Stimulated activated CD8-positive, alpha-beta memory T cell treated with anti-CD3 and anti-CD28 coated beads, Interleukin-15, amount 100 ng/mL, for 24 hours (primary cell): ENCODE measurements at places on chromosomes 7 and 10.

- DNase-seq = no peak
Measured at GRCh38 chr7:78714356-78714755, 739.1 kb downstream of the MAGI2 start.

GRCh38 chr7:99473315-99473596, 566 bp downstream of the ZNF789 start:
- no peak for DNase-seq

- no peak for DNase-seq
Measured at GRCh38 chr7:20447021-20447650, 116.4 kb downstream of the ITGB8 start.

GRCh38 chr7:152891160-152891621, 131.6 kb downstream of the ACTR3B start:
- no peak for DNase-seq

DNA sequence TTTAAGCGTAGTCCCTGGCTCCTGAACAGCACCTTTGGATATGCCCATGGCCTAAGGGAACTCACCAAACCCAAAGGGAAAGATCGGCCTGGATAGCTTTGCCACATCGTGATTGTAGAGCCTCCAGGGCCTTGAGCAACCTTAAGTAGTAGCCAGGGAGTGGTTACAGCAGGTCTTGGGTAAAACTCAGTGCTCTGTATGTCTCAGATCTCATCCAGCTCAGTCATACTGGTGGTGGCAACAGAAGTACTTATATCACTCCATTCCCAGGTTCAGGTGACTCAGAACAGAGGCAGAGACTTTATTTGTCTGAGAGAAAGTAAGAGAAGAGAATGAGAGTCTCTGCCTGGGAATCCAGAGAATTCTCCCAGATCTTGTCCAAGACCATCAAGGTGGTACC, 39.1 kb upstream of the AASS start:
- DNase-seq = no peak

- no peak for DNase-seq
Measured at GRCh38 chr7:30413864-30414263, 64.7 kb downstream of the NOD1 start.

DNA sequence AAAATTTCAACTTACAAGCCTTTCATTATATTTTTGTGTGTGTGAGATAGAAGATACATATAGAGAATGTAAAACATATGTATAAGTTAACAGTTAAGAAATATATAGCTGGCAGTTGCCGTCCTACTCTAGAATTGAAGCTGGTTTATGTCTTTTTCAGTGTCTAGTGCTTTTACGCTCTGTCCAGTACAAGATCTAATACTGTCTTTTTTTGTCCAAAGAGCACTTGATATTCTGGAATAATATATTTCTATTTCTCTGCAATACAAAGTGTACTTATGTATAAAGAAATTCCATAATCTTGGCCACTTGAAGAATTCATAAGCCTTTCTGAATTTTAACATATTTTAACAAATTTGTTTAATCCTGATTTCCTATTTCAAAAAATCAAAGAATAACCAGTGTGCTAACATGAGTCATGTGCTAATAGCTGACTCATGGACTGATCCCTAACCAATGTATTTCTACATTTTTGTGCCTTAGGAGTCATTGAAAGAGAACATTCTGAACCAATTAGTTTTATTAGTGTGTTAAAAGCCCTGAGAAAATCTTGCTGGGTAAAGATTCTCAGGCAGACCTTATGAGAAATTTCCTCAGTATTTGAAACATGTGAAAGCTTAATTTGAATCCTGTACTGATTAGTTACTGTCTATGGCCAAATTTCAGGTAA, 73.2 kb upstream of the CCAR1 start:
- DNase-seq = no peak

DNA sequence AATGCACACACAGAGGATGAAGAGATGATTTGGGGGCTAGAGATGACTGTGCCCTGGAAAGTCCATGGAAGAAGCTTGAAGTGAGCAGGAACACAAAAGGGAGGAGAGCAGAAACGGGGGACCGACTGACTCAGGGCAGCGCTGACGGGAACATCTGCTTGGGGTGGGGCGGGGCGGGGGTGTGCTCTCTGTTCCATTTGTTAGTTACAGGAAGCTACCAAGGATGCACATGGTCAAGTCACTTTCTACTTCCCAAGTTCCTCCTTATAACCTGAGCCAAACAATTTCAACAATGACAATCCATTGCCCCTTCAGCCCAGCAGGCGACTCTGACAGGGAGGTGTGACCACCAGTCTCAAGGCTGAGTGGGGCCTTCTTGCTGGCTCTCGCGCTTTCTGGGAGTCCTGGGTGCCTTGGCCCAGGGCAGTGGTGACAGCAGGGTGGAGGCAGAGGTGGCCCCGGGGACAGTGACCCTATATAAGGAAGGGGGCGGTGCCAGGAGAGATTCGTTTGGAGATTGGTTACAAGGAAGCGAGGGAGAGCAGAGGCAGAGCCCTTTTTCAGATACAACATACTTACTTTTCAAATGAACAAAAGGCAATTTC, 39.6 kb downstream of the CLEC2L start:
- no peak for DNase-seq

DNA sequence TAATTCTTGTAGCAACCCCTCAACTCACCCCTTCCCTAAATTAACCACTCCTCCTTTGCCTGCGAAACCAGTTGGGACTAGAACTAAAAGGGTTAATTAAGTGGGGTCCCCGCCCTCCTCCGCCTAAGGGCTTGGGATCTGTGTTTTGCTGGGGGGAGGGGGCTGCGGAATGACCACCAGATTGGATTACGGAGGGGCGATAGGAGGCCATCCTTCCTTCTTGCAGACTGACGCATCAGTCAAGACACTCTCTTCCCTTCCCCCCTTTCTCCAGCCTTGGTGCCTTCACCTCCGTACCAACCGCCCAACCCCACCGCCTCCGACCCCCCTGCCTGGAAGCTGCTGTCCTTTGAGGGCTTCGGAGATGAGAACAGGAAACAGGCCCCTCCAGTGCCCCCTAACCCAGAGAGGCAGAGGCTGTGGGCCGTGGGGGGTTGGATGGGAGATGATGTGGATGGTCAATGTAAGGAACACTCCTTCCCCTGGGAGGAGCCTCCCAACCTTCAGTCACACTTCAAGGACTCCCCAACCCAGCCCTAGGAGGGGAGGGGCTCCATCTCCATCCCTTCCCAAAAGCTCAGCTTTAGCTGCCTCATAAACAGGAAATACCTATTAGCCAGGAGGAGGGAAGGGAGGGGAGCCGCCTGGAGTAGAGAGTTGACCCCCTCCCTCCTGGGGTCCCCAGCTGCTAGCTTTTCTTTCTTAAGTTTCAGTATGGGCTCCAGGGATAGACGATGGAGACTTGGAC, 997 bp upstream of the LDB1 start:
- no peak for DNase-seq

DNA sequence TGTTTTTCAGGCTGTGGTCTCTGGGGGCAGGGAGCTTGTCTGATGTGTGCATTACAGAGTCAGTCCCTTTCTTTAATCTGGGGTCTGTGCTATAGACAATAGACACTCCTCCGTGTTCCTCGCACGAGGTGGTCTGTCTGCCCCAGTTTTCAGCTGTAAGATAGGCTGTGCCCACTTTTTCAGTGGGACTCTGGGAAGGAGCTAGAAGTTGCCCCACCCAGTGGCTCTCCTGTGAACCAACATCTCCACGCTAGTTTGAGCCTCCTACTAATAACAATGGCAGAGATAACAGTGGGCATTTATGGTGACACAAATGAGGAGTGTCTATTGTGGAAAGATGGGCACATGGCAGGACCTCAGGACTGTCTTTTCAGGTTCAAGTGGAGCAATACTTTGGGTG, 44.0 kb downstream of the ADRB1 start:
- no peak for DNase-seq
